Aortic smooth muscle cell (primary cell): ENCODE measurements at places on chromosomes 13 and 19. TPM values are rescaled to one million over a fixed set of nuclear protein-coding genes. Genes with fewer than 3 reads are reported as not detected.

The FFAR3 gene
- not detected in 2 replicates for total RNA-seq

The ZMYM5 gene
- 10.3 and 14.2 TPM in 2 replicates for total RNA-seq

The ZNF264 gene
- total RNA-seq, result 26.4 and 27.7 TPM in 2 replicates

The ZNF20 gene
- 4.3 and 4.9 TPM in 2 replicates for total RNA-seq

The RXFP2 gene
- not detected in 2 replicates for total RNA-seq

The GNG7 gene
- total RNA-seq, result under 0.01 and 0.12 TPM in 2 replicates

The CYP4F2 gene
- total RNA-seq, result not detected in 2 replicates

The ZNF227 gene
- total RNA-seq, result 22.5 and 24.3 TPM in 2 replicates

The CEACAM8 gene
- not detected in 2 replicates for total RNA-seq

The WTIP gene
- 30.1 and 49.0 TPM in 2 replicates for total RNA-seq

The C1QTNF9 gene
- not detected in 2 replicates for total RNA-seq

The TGFBR3L gene
- 0.92 and 1.1 TPM in 2 replicates for total RNA-seq

The ATCAY gene
- not detected in 2 replicates for total RNA-seq
